Cardiac atrium fibroblast (primary cell): ENCODE measurements at places on chromosomes 6 and 20. TPM values are rescaled to one million over a fixed set of nuclear protein-coding genes. Genes with fewer than 3 reads are reported as not detected.

The SYNJ2 gene
- total RNA-seq: 5.4 and 9.9 TPM in 2 replicates

The BHLHE23 gene
- total RNA-seq: not detected in 2 replicates

The CD40 gene
- 7.8 and 13.3 TPM in 2 replicates for total RNA-seq

The KIFC1 gene
- 6.0 and 6.8 TPM in 2 replicates for total RNA-seq

The ERVFRD-1 gene
- total RNA-seq: not detected in 2 replicates

The MAP7 gene
- total RNA-seq: 0.32 and 0.90 TPM in 2 replicates

The STAU1 gene
- total RNA-seq: 61.2 and 65.9 TPM in 2 replicates

The TMC2 gene
- not detected in 2 replicates for total RNA-seq

The PPP1R3D gene
- total RNA-seq: 4.3 and 5.0 TPM in 2 replicates

The FILIP1 gene
- total RNA-seq: 2.7 and 5.7 TPM in 2 replicates

The C6orf132 gene
- 1.3 and 3.1 TPM in 2 replicates for total RNA-seq

The TNNC2 gene
- not detected in 2 replicates for total RNA-seq

The MYL9 gene
- total RNA-seq: 97.7 and 116 TPM in 2 replicates

The IMPG1 gene
- total RNA-seq: not detected in 2 replicates

The MTHFD1L gene
- total RNA-seq: 51.3 and 77.4 TPM in 2 replicates

The GNMT gene
- total RNA-seq: not detected in 2 replicates

The SLC32A1 gene
- not detected in 2 replicates for total RNA-seq

The TMEM217 gene
- 0.65 TPM in 1 of 2 replicates, not detected in the other for total RNA-seq

The TNFRSF6B gene
- total RNA-seq: 1.8 and 5.8 TPM in 2 replicates

The CAP2 gene
- total RNA-seq: 4.7 TPM in 2 replicates

The GRIK2 gene
- 1.6 and 1.9 TPM in 2 replicates for total RNA-seq

The PGC gene
- total RNA-seq: not detected in 2 replicates

The PLA2G7 gene
- total RNA-seq: not detected in 2 replicates

The THEMIS gene
- total RNA-seq: not detected in 2 replicates

The CRISP2 gene
- not detected in 2 replicates for total RNA-seq

The SLC16A10 gene
- total RNA-seq: not detected in 2 replicates

The AP5S1 gene
- total RNA-seq: 19.9 and 22.4 TPM in 2 replicates

The PCSK2 gene
- total RNA-seq: not detected in 2 replicates

The MCHR2 gene
- not detected in 2 replicates for total RNA-seq

The RWDD2A gene
- 3.2 and 4.5 TPM in 2 replicates for total RNA-seq

The RIPOR2 gene
- total RNA-seq: 6.0 and 9.2 TPM in 2 replicates

The ORC3 gene
- total RNA-seq: 13.9 and 19.9 TPM in 2 replicates

The BMP7 gene
- total RNA-seq: not detected in 2 replicates

The LGSN gene
- total RNA-seq: not detected in 2 replicates

The GSTA3 gene
- total RNA-seq: not detected in 2 replicates

The NRSN1 gene
- not detected in 2 replicates for total RNA-seq

The F13A1 gene
- not detected in 2 replicates for total RNA-seq

The PANK2 gene
- total RNA-seq: 27.1 and 36.0 TPM in 2 replicates

The GMPR gene
- 2.6 and 3.4 TPM in 2 replicates for total RNA-seq

The GPX5 gene
- total RNA-seq: not detected in 2 replicates

The VIP gene
- not detected in 2 replicates for total RNA-seq

The NHLRC1 gene
- 1.9 and 2.2 TPM in 2 replicates for total RNA-seq

The CLIC5 gene
- total RNA-seq: not detected in 2 replicates
